ENCODE measurements at places on chromosomes 1 and 21. TPM values are rescaled to one million over a fixed set of nuclear protein-coding genes. Genes with fewer than 3 reads are reported as not detected.

The ZNF687 gene
- 31.8 TPM for total RNA-seq

The TMEM269 gene
- not detected for total RNA-seq

The TEKT2 gene
- total RNA-seq: 0.19 TPM

The MX2 gene
- 2.5 TPM for total RNA-seq

The ZSWIM5 gene
- total RNA-seq: 10.1 TPM

The KRTAP21-2 gene
- total RNA-seq: not detected

The SLC5A3 gene
- total RNA-seq: 19.9 TPM

DNA sequence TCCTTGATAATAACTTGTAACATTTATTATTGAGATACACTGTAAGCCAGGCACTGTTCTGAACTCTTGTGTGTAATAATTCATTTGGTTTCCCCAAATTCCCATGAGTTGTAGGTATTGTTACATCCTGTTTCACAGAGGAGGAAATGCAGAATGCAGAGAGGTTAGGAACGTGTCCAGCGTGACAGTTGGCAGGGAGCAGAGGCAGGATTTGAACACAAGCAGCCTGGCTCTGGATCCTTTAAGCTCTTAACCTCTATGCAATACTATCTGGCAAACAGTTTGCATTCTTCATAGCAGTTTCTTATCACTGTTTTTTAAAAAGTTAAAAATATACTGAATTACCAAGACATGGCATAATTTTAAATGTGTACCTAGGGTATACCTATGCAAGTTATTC is 30.5 kb downstream of the EEIG2 start:
- DNase-seq: no peak

GRCh38 chr1:248752161-248753028 is 3.2 kb downstream of the LYPD8 start:
- DNase-seq: no peak

- DNase-seq: no peak
These were observed 24.7 kb downstream of the ST3GAL3 start for GRCh38 chr1:43731867-43732531.

GRCh38 chr1:40856116-40856515 is 6.0 kb downstream of the CITED4 start:
- no peak for DNase-seq

- no peak for DNase-seq
These were observed 25.9 kb downstream of the GIPC2 start for GRCh38 chr1:78071696-78072095.

GRCh38 chr1:218642033-218642948 is 297.2 kb downstream of the TGFB2 start:
- DNase-seq: no peak

- DNase-seq: no peak
These were observed 33.2 kb upstream of the FOXD3 start for GRCh38 chr1:63289135-63289534.

GRCh38 chr1:94279462-94279861 is 42.1 kb upstream of the ARHGAP29 start:
- no peak for DNase-seq

DNA sequence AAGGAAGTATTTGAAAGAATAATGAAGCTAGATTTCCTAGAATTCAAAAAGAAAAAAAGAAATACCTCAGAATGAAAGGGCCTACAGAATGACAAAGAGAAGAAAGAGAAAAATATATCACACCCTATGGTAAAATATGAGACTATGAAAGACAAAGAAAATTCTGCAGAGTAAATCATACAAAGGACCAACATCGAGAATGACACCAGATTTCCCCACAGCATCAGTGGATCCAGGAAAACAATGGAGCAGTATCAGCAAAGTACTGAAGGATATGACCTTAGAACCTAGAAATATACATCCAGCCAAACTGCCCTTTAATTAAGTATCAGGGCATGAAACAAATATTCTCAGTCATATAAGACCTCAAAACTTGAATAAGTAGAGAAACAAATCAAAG is 21.2 kb upstream of the IFNAR2 start:
- DNase-seq: no peak

DNA sequence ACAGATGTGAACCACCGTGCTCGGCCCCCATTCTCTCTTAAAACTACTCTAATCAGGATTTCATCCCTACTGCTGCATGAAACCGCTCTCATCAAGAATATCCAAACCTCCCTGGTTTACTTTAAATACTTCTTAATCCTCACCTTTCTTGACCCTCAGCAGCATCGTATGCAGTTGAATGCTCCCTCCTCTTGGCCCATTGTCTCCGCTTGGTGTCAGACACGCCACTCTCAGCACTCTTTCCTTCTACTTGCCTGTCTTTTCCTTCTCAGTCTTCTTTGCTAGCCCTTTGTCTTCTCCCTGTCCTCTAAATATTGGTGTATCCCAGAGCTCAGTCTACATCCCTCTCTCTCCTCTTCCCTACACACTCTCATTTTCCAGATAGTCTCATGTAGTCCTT is 314.9 kb downstream of the MRPL39 start:
- no peak for DNase-seq

DNA sequence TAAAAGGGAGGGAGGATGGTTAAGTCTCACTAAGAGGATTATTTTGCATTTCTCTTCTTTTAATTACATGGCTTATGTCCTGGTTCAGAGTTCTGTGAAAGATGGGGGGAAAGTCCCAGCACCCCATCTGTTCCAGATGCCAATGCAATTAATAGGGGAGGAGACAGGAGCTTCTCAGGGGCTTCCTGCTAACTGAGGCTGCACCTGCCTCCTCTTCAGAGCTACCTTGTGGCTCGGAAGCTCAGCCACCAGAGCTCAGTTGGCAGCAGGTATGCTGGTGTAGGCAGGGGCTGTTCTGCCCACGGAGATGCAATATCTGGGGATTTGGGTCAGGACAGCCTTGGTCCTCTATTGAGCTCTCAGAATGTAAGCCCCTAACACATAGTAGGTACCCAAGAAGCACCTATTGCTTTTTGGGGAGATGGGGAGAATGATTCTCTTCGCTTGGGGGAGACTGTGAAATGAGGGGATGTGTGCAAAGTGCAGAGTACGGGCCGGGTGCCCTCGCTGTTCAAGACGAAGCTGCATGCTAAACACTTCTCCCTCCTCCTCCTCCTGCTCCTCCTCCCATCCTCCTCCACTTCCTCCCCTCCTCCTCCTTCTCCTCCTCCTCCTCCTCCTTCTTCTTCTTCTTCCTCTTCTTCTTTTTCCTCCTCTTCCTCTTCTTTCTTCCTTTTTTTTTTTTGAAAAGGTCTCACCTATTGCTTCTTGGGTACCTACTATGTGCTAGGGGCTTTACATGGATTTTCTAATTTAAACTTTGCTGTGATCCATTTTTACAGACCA is 279.0 kb downstream of the PTPRU start:
- DNase-seq: no peak

DNA sequence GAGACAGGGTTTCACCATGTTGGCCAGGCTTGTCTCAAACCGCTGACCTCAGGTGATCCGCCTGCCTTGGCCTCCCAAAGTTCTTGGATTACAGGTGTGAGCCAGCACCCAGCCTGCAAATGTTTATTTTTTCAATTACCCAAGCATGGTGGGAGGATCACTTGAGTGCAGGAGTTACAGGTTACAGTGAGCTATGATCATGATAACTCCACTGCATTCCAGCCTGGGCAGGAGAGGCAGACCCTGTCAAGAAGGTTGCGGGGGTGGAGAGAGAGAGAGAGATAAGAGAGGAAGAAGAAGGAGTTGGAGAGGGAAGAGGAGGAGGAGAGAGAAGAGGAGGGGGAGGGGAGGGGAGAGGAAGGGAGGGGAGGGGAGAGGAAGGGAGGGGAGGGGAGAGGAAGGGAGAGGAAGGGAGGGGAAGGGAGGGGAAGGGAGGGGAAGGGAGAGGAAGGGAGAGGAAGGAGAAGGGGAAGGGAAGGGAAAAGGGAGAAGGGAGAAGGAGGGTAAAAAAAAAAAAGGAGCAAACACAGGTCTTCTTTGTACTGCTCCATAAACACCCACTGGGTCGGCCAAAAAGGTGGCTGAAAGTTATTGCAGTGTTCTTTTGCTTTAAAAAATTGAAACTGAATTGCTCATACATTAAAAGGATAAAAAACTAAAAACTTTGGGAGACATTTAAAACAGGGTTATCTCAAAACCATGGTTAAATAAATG is 5.8 kb upstream of the SLC9C2 start:
- no peak for DNase-seq

DNA sequence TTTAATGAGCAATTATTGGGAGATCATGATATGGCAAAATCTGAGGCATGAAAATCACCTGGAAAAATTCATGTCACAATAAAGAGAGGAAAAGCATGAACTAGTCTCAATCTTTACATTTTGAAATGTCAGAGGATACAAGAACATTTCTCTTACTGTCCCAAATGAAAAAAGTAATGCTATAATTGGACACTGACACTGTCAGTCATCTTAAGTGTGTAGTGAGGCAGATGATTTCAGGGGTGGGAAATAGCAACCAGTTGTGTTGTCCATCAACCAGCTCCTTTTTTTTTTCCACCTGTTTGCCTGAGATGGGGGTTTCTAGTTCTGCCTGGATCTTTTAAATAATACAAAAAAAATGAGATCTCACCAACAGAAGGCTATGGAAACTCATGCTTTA is 646.2 kb downstream of the KCNT2 start:
- DNase-seq: no peak
